HFFc6 (cell line): ENCODE measurements at places on chromosomes 3 and 15. TPM values are rescaled to one million over a fixed set of nuclear protein-coding genes. Genes with fewer than 3 reads are reported as not detected.

The MME gene
- total RNA-seq: 50.3 and 71.4 TPM in 2 replicates

The SLC28A2 gene
- total RNA-seq: not detected in 2 replicates

The LRRIQ4 gene
- not detected in 3 replicates for total RNA-seq

The MASP1 gene
- total RNA-seq: 29.9 to 111 TPM (median 37.1 TPM) in 3 replicates

The ACOX2 gene
- total RNA-seq: 8.6 and 10.0 TPM in 2 replicates

The SPINK8 gene
- total RNA-seq: not detected in 3 replicates

The AVEN gene
- 24.9 to 34.9 TPM (median 32.9 TPM) in 3 replicates for total RNA-seq

The CPN2 gene
- 0.14 to 0.24 TPM (median 0.21 TPM) in 3 replicates for total RNA-seq

The METTL6 gene
- total RNA-seq: 18.8 to 20.8 TPM (median 19.2 TPM) in 3 replicates

The CLDN18 gene
- total RNA-seq: not detected in 2 replicates

The MFGE8 gene
- total RNA-seq: 798 and 872 TPM in 2 replicates

The ANKRD34C gene
- total RNA-seq: not detected in 3 replicates

The LRRC49 gene
- total RNA-seq: 6.7 to 13.4 TPM (median 6.9 TPM) in 3 replicates

The MNS1 gene
- total RNA-seq: 1.3 to 1.6 TPM (median 1.6 TPM) in 3 replicates

The COLQ gene
- total RNA-seq: 0.22 to 0.57 TPM (median 0.33 TPM) in 3 replicates

DNA sequence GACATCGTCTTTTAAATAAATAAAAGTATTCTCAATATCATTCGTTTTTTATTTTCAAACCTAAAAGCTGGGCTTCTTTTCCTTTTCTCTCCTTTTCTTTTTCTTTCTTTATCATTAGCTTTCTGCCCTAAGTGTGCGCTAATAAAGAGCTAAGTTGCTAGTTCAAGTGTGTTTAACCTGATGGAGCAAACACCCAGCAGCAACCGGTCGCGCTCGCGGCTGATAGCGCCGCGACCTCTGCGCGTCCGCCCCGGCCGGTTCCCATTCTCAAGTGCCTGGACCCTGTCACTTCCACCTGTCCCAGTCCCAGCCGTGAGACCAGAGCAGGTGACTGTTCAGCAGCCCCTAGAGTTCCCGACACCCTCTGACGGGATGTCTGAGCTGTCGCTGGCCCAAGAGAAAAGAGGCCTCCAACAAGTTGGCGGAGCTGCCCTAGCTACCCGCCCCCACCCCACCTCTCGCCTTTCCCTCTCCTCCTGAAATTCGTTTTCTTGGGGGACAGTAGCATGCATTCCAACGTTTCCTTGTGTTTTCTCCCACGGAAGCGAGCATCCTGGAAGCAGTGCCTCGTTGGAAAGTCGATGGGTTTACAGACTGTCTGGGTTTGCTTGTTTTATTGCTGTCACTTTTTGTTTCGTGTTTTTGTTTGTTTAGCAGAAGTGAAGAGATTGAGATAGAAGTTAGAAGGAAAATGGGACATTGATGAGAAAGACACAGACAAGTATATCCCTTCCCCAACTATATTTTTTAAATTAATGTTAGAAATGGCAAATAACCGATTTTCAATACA is 3.1 kb upstream of the MECOM start:
- DNase-seq: no peak

DNA sequence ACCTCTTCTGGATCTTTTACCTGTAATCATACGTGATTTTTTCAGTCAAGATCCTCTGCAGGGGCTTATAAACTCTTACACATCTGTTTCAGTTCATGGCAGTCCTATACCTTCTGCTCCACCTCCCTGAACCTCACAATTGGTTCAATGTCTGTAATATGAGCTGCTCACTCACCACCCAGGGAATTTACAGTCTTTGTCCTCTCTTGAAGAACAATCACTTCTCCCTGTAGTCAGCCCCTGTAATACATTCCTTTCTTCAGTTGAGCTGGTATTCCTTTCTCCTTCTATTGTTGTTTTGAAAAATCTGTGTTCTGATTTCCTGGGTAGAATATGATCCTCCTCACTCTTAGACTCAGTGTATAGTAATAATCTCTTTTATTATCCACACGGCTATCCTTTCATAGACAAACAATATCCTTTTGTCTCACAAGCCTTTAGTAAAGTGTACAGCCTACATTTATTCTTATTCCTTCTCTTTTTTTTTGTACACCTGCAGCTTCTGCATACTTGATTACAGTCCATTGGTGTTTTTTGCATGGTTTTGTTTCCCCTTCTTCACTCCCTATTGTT is 101.8 kb downstream of the NECTIN3 start:
- DNase-seq: no peak

- DNase-seq: no peak
Measured at GRCh38 chr3:35633332-35634124, 5.8 kb upstream of the ARPP21 start.

GRCh38 chr3:26271848-26272247 is 350.7 kb upstream of the LRRC3B start:
- no peak for DNase-seq

DNA sequence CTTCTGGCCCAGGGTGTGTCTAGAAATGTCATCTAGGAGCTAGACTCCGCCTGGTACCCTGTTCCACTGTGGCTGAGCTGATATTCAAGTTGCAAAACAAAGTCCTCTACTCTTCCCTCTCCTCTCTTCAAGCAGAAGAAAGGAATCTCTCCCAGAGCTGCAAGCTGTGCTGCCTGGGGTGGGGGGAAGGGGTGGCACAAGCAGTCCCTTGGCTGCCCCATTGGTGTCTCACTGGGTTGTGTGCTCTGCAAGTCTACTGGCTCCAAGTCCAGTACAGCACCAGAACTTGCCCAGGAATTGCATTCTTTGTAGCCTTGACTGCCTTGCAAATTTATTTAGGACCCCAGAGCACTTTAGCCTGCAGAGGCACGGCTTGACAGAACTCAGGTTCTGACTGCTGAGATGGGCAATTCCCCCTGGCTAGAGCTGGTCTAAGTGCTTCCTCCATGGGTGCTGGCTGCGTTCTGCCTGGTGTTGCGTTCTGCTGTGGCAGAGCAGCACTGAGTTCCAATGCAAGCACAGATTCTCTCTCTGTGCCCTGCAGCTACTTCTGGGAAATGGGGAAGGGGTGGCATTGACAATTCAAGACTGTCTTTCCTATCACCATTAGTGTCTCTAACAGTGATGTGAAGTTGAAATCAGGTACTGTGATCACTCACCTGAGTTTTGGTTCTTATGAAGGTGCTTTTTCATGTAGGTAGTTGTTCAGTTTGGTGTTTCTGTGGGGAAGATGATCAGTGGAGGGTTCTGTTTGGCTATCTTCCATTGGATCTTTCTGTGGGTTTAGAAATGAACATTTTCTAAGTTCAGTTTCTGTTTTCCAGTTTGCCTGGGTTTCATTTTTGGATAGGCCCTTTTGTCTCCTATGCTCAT is 39.5 kb downstream of the OXSR1 start:
- DNase-seq: no peak

DNA sequence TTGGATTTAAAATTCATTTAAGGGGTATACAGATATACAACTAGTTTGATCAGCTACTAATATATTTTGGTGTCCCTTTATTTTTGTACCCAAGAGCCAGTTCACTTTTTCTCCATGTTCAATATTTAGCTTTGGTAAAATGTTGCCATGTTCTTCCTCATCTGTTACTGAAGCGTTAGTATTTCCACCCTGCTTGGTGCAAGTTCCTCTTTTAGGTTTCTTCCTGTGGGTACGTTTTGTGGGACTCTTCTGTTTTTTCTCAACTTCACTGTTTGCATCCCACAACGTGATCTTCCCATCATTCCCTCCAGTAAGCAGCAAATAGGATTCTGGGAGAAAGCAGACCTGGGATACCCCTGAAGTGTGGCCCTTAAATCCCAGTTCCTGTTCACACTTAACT is 14.1 kb downstream of the WDR53 start:
- no peak for DNase-seq

- no peak for DNase-seq
Measured at GRCh38 chr3:124249038-124249437, 257.1 kb upstream of the ROPN1 start.

DNA sequence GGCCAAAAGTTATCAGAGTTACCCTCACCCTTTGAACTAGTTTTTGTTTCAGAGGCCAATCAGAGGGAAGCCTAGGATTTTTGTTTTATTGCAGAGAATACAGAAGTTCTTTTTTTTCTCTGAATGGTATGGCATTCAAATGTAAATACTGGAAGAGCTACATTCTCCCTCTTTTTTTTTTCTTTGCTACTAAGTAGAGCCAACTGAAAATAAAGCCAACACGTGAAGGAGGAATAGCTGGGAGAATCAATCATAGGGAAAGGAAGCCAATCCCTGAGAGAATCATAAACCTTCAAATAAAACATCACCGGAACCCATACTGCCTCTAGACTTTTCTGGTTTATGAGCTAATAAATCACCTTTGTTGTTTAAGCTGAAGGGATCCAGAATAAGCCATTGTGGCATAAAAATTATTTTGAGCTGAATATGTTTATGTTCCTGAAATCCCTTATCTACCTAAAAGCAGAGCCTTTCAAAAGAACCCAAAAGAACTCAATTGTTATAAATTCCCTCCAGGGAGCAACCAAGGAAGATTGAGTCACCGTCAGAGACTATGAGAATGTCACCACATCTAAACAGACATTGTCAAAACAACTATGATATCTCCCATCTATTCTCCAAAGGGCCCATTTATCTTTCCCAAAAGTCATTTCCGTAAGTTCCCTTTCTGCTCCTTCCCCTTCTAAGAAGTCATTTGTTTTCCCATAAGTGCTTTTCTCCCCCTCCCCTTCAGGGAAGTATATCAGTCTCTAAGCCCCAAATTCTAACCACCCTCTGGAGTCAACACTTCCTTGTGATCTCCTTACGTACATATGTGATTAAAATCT is 3.8 kb upstream of the ZNF280D start:
- no peak for DNase-seq

DNA sequence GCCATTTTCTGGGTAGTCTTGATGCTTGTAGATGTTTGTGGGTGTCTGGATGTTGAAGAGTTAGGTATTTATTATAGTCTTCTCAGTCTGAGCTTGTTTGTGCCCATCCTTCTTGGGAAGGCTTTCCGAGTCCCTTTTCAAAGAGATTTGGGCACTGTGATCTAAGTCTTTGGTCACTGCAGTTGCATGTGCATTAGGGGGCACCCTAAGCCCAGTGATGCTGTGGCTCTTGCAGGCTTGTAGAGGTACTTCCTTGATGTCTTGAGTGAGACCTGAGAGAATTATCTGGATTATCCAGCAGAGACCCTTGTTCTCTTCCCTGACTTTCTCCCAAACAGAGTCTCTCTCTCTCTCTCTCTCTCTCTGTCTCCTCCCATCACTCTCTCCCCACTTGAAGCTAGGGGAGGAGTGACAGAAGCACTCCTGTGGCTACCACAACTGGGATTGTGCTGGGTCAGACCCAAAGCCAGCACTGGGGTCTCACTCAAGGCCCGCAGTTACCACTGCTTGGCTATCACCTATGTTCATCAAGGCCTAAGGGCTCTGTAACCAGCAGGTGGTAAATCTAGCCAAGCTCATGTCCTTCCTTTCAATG is 68.5 kb downstream of the TMCO5A start:
- DNase-seq: peak; percentile 69

GRCh38 chr3:132964266-132964665 is 73.9 kb upstream of the TMEM108 start:
- no peak for DNase-seq

DNA sequence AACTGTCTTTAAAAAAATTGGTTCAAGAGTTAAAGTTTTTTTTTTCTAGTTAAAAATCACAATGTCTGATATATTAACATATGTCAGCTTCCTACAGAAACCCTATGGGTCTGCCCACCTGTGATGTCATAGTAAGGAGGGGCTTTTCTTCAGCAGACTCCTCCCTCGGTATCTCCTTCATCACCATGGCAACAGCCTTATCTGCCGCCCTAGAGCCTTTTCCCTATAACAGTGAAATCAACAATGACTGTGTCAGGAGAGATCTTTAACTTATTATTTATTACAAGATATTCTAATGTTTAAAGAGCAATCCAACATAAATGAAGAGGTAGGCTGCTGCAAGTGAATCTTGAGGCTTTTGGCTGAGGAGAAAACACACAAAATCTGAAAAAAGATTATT is 138.7 kb downstream of the PEX5L start:
- DNase-seq: peak; percentile 29

DNA sequence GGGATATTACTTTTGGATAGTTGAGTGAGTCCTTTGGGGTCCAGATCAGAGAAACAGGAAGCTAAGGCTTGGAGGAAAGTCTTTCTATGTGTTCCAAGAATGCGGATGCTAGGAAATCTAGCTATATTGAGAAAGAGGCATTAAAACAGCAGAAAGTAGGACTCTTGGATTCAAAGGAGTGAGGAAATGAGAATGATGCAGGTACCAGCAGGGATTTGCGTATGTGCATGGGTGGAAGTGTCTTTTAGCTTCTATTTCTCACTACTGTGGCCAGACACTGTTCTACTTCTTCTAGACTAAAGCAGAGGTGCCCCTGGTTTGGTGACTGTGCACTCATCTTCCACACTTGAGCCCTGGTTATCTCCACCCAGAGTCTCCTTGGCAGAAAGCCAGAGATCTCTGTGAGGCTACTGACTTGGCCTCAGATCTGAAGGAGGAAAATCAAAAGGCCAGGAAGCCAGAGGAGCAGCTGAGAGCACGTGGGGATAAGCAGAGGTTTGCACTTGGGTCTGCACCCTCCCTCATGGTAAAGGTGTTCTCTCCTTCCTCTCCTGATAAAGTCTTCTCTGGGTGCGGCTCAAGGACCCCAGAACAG is 44.3 kb downstream of the ATP2B2 start:
- DNase-seq: no peak

DNA sequence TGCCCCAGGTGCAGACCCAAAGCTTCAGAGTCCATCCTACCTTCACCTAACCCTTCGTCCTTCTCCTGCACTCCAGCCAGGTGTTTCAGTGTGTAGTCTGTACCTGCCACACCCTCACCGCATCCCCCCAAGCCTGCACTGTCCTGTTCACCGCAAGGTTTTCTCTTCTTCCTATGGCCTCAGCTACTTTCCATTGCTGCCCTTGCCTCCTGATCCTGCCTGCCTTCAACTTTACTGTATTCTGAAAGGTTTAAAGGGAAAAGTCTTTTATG is 9.3 kb downstream of the GPR160 start:
- DNase-seq: no peak

DNA sequence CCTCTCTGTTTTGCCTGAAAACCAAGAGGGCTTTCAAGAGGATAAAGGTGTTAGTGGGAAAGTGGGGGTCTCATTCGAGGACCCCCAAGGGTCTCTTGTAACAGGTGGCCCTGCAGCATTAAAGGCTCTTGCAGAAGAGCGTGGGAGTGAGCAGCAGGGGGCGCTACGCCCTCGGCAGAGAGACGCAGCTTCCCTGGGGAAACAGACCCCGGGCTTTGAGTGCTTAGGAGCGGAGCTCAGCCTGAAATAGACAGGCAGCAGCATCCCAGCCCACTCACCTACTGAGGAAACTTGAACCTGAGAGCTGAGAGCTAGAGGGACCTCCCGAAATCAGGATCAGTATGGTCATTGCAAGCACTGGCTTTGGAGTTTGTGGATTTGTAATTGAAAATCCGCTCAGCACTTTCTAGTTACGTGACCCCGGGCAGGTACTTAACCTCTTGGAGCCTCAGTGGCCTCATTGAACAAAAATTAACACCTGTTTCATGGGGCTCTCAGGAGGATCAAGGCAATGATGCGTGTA is 25.7 kb downstream of the RPLP1 start:
- DNase-seq: no peak

GRCh38 chr3:106457281-106458180 is 588.7 kb upstream of the CBLB start:
- DNase-seq: peak; percentile 61

DNA sequence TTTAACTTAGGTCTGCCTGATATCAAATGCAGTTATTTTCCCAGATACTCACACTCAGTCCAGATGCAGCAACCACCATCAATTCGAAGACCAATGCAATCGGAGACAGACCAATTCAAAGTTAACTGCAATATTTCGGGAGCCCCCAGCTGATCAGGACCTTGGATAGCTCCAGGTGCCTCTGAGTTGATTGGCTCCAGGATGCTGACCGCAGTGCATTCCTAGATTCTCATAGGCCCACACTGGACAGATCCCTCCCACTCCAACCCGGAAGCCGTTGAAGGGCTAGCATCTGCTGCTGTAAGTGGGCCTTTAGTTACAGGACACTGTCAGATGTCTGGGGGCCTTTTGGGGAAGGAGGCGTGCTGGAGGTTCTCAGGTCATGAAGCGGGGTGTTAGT is 89.5 kb upstream of the ATP2B2 start:
- peak; percentile 55 for DNase-seq
